Gastroesophageal sphincter (tissue), 4 donors: ENCODE measurements at places on chromosomes 5 and 9. TPM values are rescaled to one million over a fixed set of nuclear protein-coding genes. Genes with fewer than 3 reads are reported as not detected.

The JAKMIP2 gene
- total RNA-seq, result 2.3 TPM

The PCDHB15 gene
- total RNA-seq, result 3.8 TPM

The PKD2L2 gene
- total RNA-seq, result 0.15 TPM

The HTR1A gene
- not detected for total RNA-seq
